ENCODE measurements at places on chromosomes 2 and 18. TPM values are rescaled to one million over a fixed set of nuclear protein-coding genes. Genes with fewer than 3 reads are reported as not detected.
A peak's percentile ranks its signal among the peaks of the same experiment; 100 is the strongest.

SPR gene
- total RNA-seq: 2.9 TPM

DNA sequence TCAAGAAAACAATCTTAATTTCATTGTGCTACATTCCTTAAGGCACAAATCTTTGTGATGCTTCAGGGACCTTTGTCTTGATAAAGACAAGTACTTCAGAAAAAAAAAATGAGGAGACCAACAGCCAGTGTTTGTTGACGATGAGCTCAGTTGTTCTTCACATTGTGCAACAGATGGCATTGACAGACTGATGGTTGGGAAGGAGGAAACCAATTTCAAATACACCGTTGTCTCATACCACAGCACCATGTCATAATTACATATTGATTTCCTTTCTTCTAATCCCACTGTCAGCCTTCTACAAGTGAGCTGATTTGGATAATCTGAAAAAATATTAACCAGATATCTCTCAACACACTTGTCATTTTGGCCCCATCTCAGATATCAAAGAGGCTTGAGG, 53.7 kb upstream of the GRB14 start:
- no peaks in the 10 kb centered on the region for H3K36me3 ChIP-seq
- H3K27ac ChIP-seq: no peak overlapping the region
- no peak overlapping the region for H3K4me3 ChIP-seq
- no peak for DNase-seq
- no peaks in the 10 kb centered on the region for H3K4me1 ChIP-seq

DNA sequence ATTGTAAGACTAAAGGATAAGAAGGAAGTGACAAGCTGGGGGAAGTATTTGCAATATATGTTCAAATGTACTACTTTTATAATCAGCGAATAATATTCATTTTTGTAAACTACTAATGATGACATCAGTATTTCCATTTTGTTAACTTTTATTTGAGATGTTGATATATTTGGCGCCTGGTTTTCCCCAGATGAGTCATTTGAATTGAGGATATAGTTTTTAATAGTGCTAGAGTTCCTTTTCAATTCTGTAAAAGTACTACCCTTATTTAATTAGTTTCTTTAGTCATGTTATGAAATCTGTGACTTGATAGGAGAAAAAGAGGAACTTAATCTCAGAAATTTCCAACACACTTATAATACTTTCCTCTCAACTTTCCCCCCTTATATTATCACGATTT, 495.3 kb downstream of the IRS1 start:
- H3K27ac ChIP-seq: no peak overlapping the region
- H3K36me3 ChIP-seq: no peaks in the 10 kb centered on the region
- H3K27me3 ChIP-seq: no peaks in the 10 kb centered on the region
- no peaks in the 10 kb centered on the region for H3K4me1 ChIP-seq
- no peak for DNase-seq
- no peak overlapping the region for H3K4me3 ChIP-seq

DNA sequence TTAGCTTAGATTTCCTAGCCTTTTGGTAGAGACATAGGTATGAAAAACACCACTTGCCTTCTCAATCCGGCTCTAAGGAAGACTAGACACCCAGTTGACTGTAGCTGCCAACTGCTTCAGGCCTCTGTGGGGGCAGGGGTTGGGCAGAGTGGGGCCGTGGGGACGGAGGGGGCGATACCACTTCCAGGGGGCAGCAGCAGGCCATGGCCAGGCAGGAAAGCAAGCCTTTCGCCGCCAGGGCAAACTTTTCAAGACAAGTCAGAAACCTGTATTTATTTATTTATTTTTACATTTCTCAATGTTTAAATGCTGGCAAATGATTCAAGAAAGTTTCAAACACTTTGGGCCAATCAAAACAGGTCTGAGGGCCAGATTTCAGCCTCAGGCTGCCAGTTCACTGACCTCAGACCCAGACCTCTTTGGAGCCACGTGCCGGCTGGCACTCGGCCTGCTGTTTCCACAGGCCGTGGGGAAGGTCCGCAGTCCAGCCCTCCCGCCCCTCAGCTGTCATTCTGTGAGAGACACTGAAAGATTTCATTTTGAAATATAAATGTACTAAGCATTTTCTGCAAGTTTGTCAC, 63.8 kb downstream of the MEX3C start:
- no peak overlapping the region for H3K4me3 ChIP-seq
- no peaks in the 10 kb centered on the region for H3K36me3 ChIP-seq
- no peaks in the 10 kb centered on the region for H3K27me3 ChIP-seq

DNA sequence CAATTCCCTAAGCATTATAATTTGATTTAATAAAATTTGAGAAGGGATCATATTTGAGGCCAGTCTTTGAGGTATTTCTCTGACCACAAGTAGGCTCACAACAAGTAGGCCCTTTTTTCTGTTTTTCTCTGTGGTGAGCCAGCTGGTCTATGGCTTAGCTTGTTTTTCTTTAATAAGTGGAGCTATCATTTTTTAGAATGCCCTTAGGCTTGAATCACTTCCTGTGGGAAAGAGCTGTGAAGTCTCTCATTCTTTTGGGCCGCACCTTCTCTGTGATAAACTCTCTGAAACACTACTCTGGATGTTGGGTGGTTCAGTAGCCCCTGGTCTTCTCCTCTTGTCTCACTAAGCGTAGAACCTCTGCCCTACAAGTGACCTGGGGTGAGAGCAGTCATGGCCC, 235.9 kb downstream of the SUCLG1 start:
- no peaks in the 10 kb centered on the region for H3K36me3 ChIP-seq
- H3K4me3 ChIP-seq: no peak overlapping the region
- H3K4me1 ChIP-seq: no peaks in the 10 kb centered on the region
- no peak for DNase-seq

GRCh38 chr18:3384664-3385563, 65.1 kb upstream of the TGIF1 start:
- H3K36me3 ChIP-seq: no peaks in the 10 kb centered on the region
- no peak overlapping the region for H3K4me3 ChIP-seq
- peak; percentile 21 for DNase-seq

GRCh38 chr2:30216157-30216556, 15.2 kb upstream of the LBH start:
- no peaks in the 10 kb centered on the region for H3K27me3 ChIP-seq
- no peaks in the 10 kb centered on the region for H3K36me3 ChIP-seq
- DNase-seq: no peak
- no peak overlapping the region for H3K4me3 ChIP-seq

- no peaks in the 10 kb centered on the region for H3K36me3 ChIP-seq
- DNase-seq: no peak
- H3K4me3 ChIP-seq: no peak overlapping the region
- no peak overlapping the region for H3K27ac ChIP-seq
- H3K27me3 ChIP-seq: no peaks in the 10 kb centered on the region
- no peaks in the 10 kb centered on the region for H3K4me1 ChIP-seq
Observed at GRCh38 chr2:99772591-99773331, 282.9 kb upstream of the REV1 start.

All from GM12878 (cell line).